ENCODE measurements at places on chromosomes 2 and 18. TPM values are rescaled to one million over a fixed set of nuclear protein-coding genes. Genes with fewer than 3 reads are reported as not detected.

Gene CYP20A1
- total RNA-seq = 10.5 TPM

Gene ZC3H6
- 0.58 TPM for total RNA-seq

Gene SULT1C2
- 0.33 TPM for total RNA-seq

Gene CBLN2
- total RNA-seq = 0.12 TPM

Gene RETSAT
- 52.7 TPM for total RNA-seq

Gene WNT10A
- 0.06 TPM for total RNA-seq

Gene PLGLB1
- 0.66 TPM for total RNA-seq

Gene PREPL
- total RNA-seq = 24.0 TPM

Gene IL1R2
- 1.0 TPM for total RNA-seq

Gene PLEK
- total RNA-seq = not detected

Gene TXNDC2
- total RNA-seq = 0.17 TPM

Gene FABP1
- not detected for total RNA-seq

Gene CNDP1
- not detected for total RNA-seq

Gene SCYGR4
- total RNA-seq = not detected

Gene TRIM43
- 0.07 TPM for total RNA-seq

Gene POTEC
- not detected for total RNA-seq

Gene DUSP2
- total RNA-seq = 0.32 TPM

Gene ALKAL2
- not detected for total RNA-seq

Gene CDK15
- total RNA-seq = not detected

Gene TEKT4
- not detected for total RNA-seq

Gene COL4A4
- total RNA-seq = 1.9 TPM

Gene APOB
- 0.01 TPM for total RNA-seq

Gene MEP1B
- 0.05 TPM for total RNA-seq

Gene SATB2
- 3.9 TPM for total RNA-seq

Data from A549 treated with dexamethasone at 1 μM for 4 hours (cell line).